ENCODE measurements at places on chromosomes 2 and 18.

DNA sequence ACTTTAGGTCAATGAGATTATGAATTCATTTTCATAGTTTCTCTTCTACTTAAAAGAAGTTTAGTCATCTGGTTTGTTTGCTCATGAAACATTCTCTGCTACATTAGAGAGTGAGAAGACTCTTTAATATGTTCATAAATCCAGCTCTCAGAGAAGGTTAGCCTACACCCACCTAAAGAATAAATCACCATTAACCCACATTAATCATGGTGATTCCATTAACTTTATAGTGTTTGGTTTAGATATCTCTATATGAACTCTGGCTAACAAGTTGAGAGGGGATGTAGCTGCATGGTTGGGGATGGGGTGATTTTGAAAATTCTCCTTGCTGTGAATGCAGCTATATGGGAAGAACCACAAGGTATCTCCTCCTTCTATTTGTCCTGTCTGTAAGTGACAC, 10.7 kb downstream of the TFPI start:
- no peak for DNase-seq

DNA sequence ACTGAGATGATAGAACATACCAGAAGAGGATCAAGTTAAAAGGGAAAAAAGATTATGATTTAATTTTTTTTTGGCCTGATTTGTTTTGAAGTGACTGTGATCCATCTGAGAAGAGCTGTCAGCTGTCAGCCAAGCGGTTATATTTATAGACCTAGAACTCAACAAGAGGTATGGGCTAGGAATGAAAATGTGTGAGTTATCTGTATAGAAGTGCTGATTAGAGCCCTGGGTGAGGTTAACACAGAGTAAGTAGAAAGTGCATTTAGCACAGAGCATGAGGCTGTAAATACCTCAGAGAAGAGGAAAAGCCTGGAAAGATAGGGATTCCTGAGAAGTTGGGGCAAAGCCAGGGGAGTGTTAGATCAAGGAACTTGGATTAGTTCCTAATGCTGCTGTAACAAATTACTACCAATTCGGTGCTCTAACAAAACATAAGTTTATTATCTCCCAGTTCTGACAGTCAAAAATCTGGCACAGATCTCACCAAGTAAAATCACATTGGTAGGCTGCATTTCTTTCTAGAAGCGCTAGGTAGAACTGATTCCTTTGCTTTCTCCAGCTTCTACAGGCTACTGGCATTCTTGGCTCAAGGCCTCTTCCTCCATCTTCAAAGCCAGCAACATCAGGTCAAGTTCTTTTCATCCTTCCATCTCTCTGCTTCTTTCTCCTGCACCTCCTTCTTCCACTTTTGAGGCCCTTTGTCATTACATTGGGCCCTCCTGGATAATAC, 197.4 kb upstream of the SPHKAP start:
- DNase-seq: no peak

- DNase-seq: no peak
These were observed 107.0 kb downstream of the ACTR3 start for GRCh38 chr2:113996671-113997594.

DNA sequence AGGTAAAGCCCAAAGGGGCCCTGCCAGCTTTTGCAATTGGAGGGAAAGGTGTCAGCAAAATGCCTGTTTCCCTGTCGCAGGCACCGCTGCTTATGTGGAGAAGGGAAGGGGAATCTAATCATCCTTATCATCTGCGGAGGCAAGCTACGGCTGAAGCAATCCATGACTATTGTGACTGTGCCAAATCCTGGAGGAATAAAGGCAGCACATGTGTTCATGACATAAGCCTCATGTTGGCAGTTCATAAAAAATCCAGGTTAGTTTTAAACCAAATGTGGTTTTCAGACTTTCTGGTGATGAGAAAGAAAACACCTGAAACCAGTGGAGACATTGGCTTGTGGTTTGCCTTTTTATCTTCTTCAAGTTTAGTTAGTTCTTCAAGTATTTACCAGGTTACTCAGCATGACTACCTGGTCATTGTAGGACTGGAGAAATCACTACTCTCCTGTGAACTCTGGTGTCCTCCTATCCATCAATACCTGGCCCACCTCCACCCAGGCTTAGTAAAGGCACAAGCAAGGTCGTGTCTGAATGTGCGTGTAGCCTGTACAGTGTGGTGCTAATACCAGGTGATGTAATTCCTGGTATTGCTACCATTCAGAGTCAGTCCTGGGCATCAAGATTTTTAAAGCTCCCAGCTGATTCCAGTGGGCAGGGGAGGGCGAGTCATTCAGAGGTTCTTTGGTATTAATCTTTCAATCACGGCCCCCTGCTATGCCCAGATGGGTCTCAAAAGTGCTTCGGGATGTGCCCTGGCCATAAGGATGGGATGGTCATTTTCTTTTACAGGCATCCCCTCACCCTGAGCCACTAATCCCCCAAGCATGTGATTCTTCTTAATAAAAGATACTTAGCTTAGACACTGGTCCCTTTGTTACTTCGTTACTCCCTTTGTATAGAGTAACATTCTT, 96.8 kb downstream of the TGFA start:
- no peak for DNase-seq

DNA sequence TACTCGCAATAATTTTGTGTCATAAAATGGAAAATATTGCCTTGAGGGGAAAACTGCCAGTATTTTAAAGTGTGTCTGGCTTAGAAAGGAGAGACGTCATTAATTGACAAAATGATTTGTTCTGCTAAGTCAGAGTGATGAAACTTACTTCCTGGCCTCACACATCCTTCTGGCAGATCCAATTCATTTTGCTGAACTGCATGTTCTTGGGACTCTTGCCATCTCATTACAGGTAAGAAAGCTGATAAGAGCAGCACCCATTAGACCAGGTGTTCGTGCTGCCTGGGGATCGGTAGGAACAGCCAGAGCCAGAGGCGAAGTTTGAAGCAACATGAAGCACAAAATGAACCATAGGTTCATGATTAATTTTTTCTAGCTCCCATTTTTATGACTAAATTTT, 38.0 kb downstream of the KCNE4 start:
- no peak for DNase-seq

- DNase-seq: no peak
These were observed 69.2 kb upstream of the EDAR start for GRCh38 chr2:109058191-109058632.

GRCh38 chr2:73899801-73900336, 7.1 kb downstream of the ACTG2 start:
- no peak for DNase-seq

- DNase-seq: no peak
These were observed 133.1 kb downstream of the ADCYAP1 start for GRCh38 chr18:1037776-1038175.

DNA sequence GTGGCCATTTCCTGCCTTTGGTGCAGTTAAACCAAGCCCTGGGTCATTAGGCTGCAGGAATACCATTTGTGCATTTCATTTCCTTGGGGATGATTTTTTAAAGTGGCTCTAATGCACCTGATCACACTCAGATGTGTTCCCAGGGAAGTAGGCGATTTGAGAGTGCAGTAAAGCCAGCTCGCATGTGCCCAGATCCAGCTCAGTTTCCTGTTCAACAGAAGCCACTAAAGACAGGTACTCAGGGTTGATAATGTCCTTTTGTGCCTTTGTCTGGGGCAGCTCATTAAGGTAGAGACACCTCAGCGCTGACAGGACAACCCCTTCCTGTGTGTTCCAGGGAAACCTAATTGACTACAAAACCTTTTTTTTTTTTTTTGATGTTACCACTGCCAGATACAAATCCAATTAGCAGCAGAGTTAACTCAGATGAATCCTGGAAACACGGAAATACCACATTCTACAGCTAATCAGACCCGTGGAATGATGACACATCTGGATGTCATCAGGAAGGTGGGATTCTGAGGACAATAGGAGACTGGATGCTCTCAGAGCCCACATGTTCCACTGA, 15.2 kb upstream of the CHRNA1 start:
- no peak for DNase-seq

GRCh38 chr2:169200756-169201155, 131.4 kb downstream of the DHRS9 start:
- no peak for DNase-seq

DNA sequence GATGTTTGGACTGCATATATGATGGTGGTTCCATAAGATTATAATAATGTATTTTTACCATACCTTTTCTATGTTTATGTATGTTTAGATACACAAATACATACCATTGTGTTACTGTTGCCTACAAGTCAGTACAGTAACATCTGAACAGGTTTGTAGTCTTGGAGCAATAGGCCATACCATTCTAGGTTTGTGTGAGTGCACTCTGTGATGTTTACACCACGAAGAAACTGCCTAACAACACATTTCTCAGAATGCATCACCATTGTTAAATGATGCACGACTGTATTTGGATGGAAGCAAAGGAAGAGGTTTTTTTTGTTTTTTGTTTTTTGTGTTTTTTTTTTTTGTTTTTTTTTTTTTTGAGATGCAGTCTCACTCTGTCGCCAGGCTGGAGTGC, 9.5 kb downstream of the DUSP19 start:
- DNase-seq: no peak

- DNase-seq: no peak
These were observed 68.6 kb downstream of the KCNS3 start for GRCh38 chr2:17947113-17947512.

DNA sequence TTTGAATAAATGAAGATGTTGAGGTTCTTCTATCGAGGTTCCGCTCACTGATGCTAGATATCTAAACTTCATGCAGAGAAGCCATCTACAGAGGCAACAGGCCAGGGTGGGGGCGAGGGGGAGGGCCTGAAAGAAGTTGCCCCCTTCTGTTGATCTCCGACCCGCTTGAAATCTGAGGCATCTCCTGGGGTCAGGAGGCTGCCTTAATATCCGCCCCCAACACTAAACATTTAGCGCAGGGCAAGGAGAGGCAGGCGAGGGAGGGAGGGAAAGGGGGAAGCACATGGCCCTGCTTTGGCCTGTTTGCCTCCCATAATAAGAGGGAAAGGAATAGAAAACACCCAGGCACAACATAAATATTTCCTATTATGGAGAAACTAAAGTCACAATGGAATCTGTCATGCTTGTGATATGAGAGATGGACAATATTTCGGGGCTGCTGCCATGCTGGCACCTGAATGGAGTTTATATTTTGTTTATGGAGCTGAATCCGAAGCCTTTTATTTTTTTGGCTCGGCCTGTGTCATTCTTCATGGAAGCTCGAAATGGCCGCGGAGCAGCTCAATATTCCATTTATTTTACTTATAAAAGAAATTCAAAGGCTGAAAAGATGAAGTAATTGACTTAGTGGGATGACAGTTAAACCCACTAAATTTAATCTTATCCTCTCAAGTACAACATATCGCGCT, 221.1 kb downstream of the INSIG2 start:
- DNase-seq: no peak

DNA sequence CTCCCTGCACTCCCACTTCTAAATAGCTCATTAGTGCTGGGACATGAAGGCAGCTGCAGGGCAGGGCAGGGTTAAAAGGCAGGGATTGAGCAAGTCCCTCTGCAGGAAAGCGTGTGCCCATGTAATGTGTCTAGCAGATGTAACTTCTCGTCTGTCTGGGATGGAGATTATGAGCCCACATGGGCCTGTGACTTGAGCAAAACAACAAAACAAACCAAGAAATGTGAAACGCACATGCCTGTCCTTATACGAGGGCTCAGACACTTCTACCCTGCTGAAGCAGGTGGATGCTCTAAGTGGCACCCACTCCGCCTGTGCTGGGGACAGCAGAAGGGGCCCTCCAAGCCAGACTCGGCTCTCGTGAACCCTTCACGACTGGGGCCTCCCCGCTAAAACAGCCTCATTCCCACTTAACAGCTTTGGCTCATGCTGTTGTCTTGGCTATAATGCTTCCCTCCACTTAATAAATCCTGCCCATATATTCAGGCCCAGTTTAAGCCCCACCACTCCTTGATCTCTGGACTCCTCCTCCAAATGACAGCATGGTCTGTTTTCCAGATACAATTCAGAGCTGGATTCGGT, 40.9 kb downstream of the TMEM247 start:
- DNase-seq: no peak

- no peak for DNase-seq
These were observed 323.4 kb downstream of the GALNT13 start for GRCh38 chr2:154194909-154195643.

GRCh38 chr2:239283961-239284795, 116.6 kb downstream of the HDAC4 start:
- DNase-seq: no peak

GRCh38 chr2:222879604-222879933, 18.7 kb downstream of the ACSL3 start:
- no peak for DNase-seq

DNA sequence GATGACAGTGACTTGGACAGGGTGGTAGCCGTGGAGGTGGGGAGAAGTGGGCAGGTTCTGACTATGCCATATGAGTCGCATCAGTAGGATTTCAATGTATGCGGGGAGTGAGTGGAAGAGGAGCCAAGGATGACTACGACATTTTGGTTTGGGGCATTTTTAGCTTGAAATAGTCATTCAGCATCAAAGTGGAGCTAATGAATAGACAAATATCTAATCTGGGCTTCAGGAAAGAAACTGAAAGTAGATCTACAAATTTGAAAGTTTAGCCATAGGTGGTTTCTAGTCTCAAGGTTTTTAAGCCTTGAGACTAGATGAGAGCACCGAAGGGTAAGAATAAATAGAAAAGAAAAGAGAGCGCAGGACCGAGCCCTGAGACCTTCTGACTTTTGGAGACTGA, 58.3 kb downstream of the FEZ2 start:
- DNase-seq: no peak

DNA sequence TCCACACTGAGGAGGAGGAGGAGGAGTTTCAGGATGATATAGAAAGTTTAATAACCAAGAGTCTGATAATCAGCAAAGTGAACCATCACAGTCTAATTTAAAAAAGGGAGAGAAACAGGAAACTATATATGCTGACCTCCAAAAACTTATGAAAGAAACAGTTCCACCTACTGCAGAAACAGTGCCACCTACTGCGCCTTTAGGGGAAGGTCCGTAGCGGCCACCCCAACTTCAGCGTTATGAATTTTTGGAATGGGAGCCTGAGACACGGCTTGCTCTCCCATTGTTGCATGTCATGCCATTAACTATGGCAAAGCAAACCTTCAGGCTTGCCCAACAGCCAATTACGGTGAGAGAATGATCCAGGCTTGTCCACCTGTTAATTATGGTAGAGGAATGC, 1719.2 kb upstream of the LRRTM1 start:
- DNase-seq: no peak

DNA sequence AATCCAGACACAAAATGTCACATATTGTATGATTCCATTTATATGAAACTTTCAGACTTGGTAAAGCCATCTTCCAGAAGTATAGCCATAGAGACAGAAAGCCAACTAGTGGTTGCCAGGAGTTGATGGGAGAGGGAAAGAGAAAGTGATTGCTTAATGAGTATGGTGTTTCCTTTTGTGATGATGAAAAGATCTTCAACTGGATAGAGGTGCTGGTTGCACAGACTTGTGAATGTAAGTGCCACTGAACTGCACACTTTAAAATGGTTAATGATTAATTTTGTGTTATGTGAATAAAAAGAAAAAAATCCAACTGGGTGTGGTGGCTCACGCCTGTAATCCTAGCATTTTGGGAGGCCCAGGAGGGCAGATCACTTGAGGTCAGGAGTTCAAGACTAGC, 135.3 kb upstream of the SLC1A4 start:
- DNase-seq: no peak

GRCh38 chr2:228798458-228799207, 472.5 kb downstream of the PID1 start:
- DNase-seq: no peak
